ENCODE measurements at places on chromosomes 1 and 21.
A peak's percentile ranks its signal among the peaks of the same experiment; 100 is the strongest.

DNA sequence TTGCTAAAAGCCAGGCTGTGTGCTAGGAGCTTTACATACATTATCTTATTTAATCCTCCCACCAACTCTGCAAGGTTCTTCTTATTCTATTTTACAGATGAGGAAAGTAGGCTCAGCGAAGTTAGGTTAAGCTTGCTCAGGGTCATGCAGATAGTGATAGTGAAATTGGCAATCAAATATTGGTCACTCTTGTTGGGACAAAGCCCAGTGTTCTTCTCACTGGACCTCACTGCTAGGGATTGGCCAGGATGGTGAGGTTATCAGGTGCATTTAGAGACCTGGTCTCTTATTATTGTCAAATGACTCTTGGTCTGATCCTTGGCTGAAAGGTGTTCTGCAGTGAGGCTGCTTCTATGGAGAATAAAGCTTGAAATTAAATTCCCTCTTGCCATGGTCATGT is 145.1 kb downstream of the CNIH3 start:
- ATAC-seq, result no peak

DNA sequence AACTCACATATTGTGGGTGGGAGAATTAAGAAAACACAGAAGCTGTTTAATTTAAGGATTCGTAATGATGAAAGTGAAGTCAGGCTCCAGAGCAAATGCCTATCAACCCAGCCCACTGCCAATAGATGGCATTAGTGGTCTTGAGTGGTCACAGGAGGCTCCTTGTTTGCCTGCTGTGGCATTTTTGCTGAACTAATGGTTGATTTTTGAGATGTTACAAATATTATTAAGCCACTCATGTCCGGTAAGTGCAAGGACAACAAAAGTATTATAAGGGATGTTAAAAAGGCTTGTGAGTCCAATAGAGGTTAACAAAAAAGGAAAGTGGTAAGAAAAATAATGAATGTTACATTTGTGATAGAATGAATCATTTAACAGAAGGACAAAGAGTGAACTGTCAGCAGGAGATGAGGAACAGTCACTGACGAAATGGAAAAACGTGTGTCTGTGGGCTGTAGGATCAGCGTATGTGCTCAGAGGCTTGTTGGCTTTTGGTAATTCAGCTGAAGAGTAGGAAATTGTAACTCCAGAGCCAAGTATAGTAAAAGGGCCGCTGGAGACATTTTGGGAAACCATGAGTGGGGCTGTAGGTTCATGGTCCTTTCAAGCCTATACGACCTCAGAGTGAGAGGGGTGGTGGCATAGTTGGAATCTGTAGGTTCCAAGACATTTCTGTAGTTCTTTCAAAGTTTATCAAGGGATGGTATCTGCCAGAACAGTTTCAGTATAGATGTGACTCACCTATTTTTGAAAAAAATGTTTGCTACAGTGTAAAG is 11.2 kb downstream of the SFT2D2 start:
- ATAC-seq, result peak; percentile 79

DNA sequence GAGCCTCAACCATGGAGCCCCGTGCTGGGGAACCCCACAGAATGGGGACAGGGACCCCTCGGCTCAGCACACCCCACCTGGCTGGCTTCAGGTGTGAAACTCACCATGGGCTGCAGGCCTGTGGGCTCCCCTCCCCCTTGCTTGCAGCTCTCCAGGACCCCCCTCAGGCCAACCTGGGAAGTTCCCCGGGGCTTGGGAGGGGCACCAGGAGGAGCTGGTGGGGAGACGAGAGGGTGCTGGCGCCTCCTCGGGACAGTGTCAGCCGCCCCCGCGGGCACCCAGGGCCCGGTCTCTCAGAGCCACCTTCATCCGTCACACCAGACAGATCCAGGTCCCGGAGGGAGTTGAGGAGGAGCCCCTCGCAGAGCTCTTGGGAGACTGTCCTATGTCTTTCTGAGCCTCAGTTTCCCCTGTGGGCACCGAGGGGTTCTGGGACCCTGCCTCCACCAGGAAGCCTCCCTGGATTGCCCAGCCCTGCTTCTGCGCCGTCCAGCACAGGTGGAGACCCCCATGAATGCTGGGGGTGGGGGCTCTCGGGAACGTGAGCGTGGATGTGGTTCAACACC is 657 bp upstream of the TNFRSF18 start:
- ATAC-seq, result no peak

- ATAC-seq, result peak; percentile 71
These were observed 21.4 kb downstream of the SLC2A1 start for GRCh38 chr1:42937141-42937696.

GRCh38 chr1:47437447-47438164 is at the start of gene FOXD2:
TSS of gene FOXD2 (plus strand) at chr1:47438044. CDS start at chr1:47438136, 92 bp downstream.
- peak; percentile 88 for ATAC-seq

- no peak for ATAC-seq
These were observed 15.5 kb downstream of the MX1 start for GRCh38 chr21:41441546-41441945.

GRCh38 chr1:209155546-209155945 is 428.0 kb upstream of the CAMK1G start:
- ATAC-seq, result no peak

GRCh38 chr1:201597551-201598230 is 58.8 kb downstream of the NAV1 start:
- ATAC-seq, result no peak

Measured in activated CD4-positive, CD25-positive, alpha-beta regulatory T cell treated with anti-CD3 and anti-CD28 coated beads, Interleukin-2, amount 50 U/mL, for 24 hours (primary cell).